ENCODE measurements at places on chromosomes 2 and 18.

- no peak for DNase-seq
Measured at GRCh38 chr18:79987566-79987965, 797 bp downstream of the TXNL4A start.

- no peak for DNase-seq
Measured at GRCh38 chr18:55069497-55069896, 110.2 kb upstream of the CCDC68 start.

- DNase-seq: peak; percentile 46
Measured at GRCh38 chr2:238139196-238140039, 950 bp downstream of the KLHL30 start.

GRCh38 chr18:45155526-45155925 is 459.8 kb upstream of the SLC14A2 start:
- no peak for DNase-seq

DNA sequence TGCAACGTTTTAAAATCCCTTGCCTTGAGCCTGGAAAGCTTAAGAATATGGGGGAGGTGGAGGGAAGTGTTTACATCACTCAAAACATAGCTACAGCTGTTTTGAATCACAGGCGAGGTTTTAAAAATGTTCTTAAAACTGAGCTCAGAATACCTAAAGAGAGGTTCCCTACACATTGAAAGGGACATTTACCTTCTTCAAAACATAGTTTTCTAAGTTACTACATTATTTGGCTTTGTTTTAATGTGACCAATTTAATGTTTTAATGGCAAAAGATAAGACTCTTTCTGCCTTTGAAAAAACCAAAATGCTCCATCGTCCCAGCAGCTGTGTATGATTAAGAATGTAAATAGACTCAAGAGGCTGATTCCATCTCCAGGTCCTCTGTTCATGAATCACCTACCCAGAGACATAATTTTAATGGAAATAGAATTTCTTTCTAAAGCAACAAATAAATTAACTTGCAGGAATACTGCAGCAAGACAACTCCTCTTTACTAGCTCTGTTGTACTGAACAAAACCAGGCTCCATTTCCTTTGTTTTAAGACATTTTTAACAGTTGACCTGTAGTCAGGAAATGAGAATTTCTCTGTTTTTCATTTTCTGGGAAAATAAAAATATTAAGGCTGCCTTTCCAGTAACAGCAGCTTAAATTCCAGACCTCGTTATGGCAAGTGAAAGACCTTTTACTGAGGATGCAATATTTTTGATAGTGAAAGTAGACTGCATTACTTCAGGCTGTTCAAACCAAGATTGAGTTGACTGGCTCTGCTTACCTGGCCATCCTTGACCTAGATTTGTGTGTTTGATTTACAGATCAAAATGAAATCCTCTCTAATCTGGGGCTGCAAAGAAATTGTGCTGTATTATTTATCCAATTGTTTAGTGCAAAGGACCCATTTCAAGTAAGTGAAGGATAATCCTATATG is 33.7 kb upstream of the WDR75 start:
- DNase-seq: no peak

GRCh38 chr2:46351098-46351749 is 54.0 kb downstream of the EPAS1 start:
- no peak for DNase-seq

- DNase-seq: no peak
Measured at GRCh38 chr18:43665105-43665788, 388.0 kb upstream of the SYT4 start.

- DNase-seq: peak; percentile 64
Measured at GRCh38 chr2:216023055-216023648, 9.8 kb upstream of the MREG start.

DNA sequence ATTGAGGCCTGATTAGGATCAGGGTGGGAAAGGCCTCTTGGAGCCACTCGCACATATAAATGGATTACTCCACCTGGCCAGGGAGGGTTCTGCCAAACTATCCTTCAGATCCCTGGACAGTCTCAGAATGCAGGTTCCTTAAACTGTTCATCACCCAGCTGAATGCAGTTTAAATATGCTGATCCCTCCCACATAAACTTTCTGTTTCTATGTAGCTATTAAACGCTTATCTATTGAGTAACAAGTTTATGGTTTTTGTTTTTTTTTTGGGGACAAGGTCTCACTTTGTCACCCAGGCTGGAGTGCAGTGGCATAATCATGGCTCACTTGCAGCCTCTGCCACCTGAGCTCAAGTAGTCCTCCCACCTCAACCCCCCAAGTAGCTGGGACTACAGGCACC is 1.9 kb downstream of the CAD start:
- DNase-seq: no peak

DNA sequence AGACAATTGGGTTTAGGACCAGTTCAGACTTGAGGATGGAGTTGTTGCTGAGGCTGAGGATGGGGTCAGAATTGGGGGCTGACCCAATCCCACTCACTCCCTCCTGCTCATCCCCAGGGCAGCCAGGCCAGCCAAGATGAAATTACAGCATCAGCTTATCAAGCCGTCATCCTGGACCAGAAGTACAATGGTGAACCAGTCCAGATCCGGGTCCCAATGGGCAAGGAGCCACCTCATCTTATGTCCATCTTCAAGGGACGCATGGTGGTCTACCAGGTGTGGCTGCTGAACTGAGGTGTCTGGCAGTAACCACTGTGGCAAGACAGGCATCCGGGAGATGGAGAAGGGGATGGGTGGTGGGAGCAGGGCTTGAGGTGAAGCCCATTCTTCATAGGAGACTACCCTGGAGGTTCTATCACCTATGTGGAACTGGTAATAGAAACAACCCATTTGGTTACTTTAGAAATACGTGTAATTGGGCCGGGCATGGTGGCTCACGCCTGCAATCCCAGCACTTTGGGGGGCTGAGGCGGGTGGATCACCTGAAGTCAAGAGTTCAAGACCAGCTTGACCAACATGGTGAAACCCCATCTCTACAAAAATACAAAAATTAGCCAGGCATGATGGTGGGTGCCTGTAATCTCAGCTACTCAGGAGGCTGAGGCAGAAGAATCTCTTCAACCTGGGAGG is 13.9 kb downstream of the VIL1 start:
- no peak for DNase-seq

GRCh38 chr2:239946864-239947728 is 78.0 kb downstream of the NDUFA10 start:
- DNase-seq: no peak

DNA sequence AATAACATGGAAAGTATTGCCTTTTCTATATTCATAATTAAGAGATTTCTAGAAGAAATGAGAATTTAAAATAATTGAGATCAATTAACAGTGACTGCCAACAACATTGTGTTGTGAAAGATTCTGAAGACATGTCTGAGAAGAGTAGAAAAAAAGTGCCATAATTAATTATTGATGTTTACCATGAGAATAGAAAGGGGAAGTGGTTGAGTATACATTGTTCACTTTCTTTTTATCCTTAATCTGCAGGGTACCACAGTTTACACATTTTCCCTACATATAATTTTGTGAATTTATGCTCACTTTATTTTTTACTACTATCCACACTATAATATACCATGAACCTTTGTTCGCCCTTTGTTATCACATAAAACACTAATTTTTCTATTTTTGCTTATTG is 47.1 kb upstream of the UBE2E3 start:
- no peak for DNase-seq

GRCh38 chr2:98501223-98501622 is 56.6 kb downstream of the INPP4A start:
- no peak for DNase-seq

DNA sequence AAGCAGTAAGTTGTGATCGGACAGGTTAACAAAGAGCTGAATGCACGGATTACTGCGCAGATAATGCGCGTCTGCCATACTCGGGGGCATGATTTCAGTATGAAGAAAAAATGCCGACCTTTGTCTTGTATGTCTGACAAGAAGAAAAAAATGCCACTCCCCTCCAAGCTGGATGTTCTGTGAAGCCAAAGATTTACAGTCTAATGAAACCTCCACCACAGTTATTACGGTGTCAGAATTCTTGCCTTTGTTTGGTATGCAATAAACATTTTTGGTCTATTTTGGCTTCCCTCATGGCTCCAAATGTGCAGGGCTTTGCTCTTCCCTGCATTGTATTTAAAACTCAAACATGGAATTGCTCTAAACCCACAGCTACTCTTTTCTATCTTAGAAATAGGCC is 72.2 kb upstream of the THUMPD2 start:
- no peak for DNase-seq

GRCh38 chr2:44572196-44572900 is 210.6 kb downstream of the CAMKMT start:
- DNase-seq: no peak

- DNase-seq: peak; percentile 65
Measured at GRCh38 chr2:143697744-143698143, 568.5 kb downstream of the ARHGAP15 start.

DNA sequence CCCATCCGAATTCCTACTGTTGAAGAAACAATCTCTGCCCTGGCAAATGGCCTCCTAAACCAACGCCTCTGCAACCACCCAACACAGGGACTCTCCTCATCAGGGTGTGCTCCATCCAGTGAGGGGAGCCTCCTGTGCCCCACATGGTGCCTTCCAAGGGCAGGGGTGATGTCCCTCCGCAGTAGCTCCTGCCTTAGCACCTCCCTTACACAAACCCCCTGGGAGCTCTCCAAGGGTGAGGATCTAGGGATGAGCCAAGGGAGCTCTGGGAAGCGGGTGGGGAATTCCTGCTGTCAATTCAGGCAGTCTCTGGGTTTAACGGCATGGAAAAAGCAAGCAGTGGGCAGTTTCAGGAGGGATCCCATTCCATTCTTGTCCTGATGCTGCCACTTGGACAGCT is 3.8 kb downstream of the GALNT14 start:
- no peak for DNase-seq

GRCh38 chr18:4207383-4207985 is 247.6 kb downstream of the DLGAP1 start:
- no peak for DNase-seq

Measured in MM.1S (cell line).